ENCODE measurements at places on chromosomes 3 and 15.

- DNase-seq, result no peak
Observed at GRCh38 chr3:10223676-10224639, 24.3 kb upstream of the TATDN2 start.

- DNase-seq, result no peak
Observed at GRCh38 chr3:78659386-78659987, 1108.3 kb downstream of the ROBO1 start.

GRCh38 chr3:71478568-71478967 lies 105.0 kb downstream of the FOXP1 start:
- DNase-seq, result no peak

DNA sequence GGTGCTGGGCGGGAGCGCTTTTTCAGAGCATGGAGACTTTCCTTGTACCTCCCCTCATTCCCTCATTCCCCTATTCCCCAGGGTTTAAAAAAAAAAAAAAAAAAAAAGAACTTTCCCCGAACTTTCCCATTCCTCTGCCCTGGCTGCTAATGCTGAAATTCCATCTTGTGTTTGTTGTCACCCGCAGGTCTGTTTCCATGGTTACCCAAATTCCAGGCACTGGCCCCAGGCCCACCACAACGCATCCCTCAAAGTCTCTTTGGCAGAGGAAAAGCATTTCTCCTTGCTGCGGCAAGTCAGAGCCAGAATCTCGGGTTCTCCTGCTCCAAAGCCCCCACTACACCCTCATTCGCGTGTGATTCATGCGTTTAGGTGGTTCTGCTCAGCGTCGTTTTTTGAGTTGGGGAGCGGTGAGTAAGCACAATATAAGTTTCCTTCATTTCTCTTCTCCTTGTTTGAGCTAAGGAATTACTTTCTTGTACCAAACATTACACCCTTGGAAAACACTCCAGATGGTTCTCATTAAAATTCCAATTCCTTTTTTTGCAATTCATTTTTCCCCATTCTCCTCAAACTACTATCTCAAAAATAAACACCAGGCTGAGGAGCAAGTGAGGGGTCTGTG lies 21.6 kb downstream of the ANAPC13 start:
- DNase-seq, result no peak

- DNase-seq, result no peak
Observed at GRCh38 chr3:155995525-155996370, 124.6 kb upstream of the KCNAB1 start.

DNA sequence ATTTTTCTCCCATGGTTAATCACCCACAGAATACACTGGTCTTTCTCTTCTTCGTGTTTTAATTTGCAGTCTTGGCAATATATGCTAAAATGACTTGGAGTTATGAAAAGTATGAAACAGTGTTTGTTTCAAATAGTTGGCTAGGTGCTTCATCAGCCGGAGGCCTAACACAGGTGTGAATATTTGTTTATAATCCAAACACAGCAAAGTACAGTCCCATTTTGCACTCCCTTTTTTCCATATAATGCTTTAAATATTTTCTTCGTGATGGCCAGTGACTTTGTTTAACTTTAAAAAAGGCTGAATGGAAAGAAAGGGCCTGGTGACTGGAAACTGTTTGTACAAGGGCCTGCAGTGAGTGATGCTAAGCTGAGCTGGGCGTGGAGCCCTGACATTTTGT lies 219.7 kb upstream of the LRIG1 start:
- no peak for DNase-seq

GRCh38 chr3:41370307-41370706 lies 171.0 kb downstream of the CTNNB1 start:
- DNase-seq, result no peak

DNA sequence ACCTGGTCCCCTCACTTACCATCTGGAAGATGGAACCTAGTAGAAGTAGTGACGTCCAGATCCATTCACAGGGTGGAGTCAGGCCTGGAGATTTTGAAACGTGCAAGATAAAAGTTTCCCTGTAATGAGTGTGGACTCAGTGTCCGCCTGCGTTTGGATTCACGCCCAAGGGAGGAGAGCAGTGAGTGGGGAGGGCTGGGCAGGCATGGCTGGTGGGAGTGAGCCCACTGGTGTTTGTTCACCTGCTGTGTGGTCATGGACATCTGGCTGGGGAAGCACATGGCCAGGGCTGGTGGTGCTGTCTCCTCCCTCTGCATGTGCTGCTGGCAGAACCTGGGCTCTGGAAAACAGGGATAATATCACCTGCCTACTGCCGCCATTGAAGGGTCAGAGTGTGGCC lies 37.0 kb downstream of the RLBP1 start:
- no peak for DNase-seq

GRCh38 chr3:117565777-117566176 lies 856.2 kb downstream of the TUSC7 start:
- no peak for DNase-seq

All from NCI-H187 treated with DMSO at 0.1 percent for 48 hours (cell line).